ENCODE measurements at places on chromosomes 6 and 20. TPM values are rescaled to one million over a fixed set of nuclear protein-coding genes. Genes with fewer than 3 reads are reported as not detected.

Gene ZC2HC1B
- not detected for total RNA-seq

- H3K27ac ChIP-seq: no peak overlapping the region
- no peaks in the 10 kb centered on the region for H3K27me3 ChIP-seq
- peaks cover 25% of the 10 kb centered on the region for H3K4me1 ChIP-seq
- DNase-seq: no peak
- H3K36me3 ChIP-seq: no peaks in the 10 kb centered on the region
- H3K4me3 ChIP-seq: no peak overlapping the region
Measured at GRCh38 chr6:26214803-26215584, 127.8 kb downstream of the HFE start.

DNA sequence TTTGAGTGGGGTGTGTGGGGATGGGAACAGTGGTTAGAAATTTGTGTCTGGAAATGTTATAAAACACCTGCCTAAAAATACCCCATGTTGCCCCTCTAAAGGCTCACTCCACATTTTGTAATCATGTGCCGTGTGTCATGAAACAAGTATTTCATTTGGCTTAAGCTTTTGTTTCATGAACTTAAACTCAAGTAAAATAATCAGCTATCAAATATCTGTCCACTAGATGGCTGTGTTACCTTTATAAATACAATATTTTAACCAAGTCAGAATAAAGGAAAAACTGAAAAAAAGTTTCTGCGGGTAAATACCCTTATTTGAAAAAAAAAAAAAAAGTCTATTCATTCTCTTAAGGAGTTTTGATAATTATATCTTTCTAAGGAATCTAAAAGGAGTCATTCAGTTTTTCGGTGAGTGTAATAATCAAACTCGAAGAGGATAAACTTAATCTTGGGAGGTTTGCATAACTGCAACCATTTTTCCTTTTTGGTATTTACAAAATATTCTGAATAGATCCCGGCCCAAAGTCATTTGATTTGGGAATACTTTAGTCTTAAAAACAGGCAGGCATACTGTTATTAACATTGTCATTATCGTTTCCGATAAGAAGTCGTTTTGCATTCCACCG, 29.9 kb upstream of the MTRF1L start:
- H3K4me1 ChIP-seq: peaks cover 28% of the 10 kb centered on the region
- no peak overlapping the region for H3K27ac ChIP-seq
- H3K36me3 ChIP-seq: no peaks in the 10 kb centered on the region
- no peak overlapping the region for H3K4me3 ChIP-seq
- DNase-seq: no peak

DNA sequence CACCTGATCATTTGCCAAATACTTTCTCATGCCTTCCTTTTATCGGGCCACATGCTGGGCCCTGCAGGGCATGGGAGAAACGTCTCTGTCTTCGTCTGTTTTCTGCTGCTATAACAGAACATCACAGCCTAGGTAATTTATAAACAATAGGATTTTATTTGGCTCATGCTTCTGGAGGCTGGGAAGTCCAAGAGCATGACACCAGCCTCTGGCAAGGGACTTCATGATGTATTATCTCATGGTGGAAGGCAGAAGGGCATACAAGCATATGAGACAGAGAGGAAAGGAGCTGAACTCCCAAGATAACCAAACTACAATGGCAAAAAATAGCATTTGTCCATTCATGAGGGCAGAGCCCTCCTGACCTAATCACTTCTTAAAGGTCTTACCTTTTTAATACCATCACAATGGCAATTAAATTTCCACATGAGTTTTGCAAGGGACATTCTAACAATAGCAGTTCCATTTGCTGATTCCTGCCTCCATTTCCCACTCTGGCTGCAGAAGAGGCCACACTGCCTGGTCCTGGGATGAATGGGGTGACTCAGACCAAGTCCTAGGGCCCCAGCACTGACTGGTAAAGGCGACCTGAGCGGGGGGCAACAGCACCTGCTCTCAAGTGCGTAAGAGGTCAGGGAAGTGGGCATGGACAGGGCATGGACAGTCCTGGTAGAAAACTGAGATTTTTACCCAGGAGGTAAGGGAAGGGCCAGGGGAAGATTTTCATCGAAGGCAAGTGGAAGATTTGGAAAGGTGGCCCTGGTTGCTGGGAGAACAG, 5.1 kb upstream of the ZBP1 start:
- H3K4me1 ChIP-seq: peaks cover 9% of the 10 kb centered on the region
- no peak for DNase-seq
- no peak overlapping the region for H3K4me3 ChIP-seq
- H3K36me3 ChIP-seq: peaks cover 16% of the 10 kb centered on the region

Gene ELOVL4
- 9.0 TPM for total RNA-seq

- DNase-seq: peak; percentile 99
- H3K4me3 ChIP-seq: peak overlapping the region; percentile 58
- peaks cover 72% of the 10 kb centered on the region for H3K27me3 ChIP-seq
Measured at GRCh38 chr6:37648465-37649330, 49.0 kb downstream of the MDGA1 start.

- no peaks in the 10 kb centered on the region for H3K4me1 ChIP-seq
- DNase-seq: no peak
- peaks cover 12% of the 10 kb centered on the region for H3K36me3 ChIP-seq
Measured at GRCh38 chr6:54586251-54586650, 260.3 kb upstream of the FAM83B start.

DNA sequence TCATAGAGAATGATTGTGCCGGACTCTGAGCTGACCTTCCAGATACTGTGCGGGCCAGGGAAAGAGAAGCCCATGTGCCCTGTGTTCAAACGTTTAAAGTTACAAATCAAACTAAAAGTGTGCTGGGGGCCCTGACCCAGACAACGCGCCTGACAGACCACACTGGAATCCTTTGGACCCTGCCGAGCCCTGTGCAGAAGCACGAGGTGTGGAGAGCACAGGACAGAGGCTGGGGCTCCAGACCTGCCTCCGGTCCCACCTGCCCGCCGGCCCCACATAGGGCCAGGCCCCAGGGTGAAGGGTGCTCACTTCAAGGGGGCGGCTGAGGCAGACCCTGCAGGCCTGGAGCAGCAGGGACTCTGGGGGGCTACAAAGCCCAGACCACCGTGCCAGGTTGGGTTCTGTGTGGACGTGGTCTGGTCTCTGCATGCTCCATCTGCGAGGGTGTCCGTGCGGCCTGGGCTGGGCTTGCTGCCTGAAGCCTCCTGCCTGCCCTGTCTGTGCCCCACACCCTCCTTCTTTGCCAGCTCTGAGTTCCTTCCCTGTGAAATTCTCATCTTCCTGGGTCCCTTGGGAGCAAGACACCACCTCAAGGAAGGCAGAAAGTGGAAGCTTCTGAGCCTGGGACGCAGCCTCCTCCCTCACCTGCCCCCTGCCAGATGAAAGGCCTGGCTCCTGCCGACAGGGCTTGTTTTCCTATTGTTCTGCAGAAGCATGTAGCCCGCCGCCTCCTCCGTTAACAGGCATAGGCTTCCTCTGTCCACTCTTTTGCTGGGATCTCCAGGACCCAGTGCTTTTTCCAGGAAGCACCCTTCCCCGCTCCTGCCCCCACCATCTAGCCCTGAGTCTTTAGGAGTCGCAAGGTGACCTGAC, 186.2 kb downstream of the ERMARD start:
- H3K27me3 ChIP-seq: peaks cover 70% of the 10 kb centered on the region
- peaks cover 22% of the 10 kb centered on the region for H3K4me1 ChIP-seq
- no peak for DNase-seq
- H3K4me3 ChIP-seq: no peak overlapping the region
- no peaks in the 10 kb centered on the region for H3K36me3 ChIP-seq
- H3K27ac ChIP-seq: no peak overlapping the region

- H3K27ac ChIP-seq: no peak overlapping the region
- peaks cover 44% of the 10 kb centered on the region for H3K36me3 ChIP-seq
- no peak overlapping the region for H3K4me3 ChIP-seq
- DNase-seq: no peak
- no peaks in the 10 kb centered on the region for H3K27me3 ChIP-seq
Measured at GRCh38 chr6:36222924-36223323, 26.4 kb downstream of the BRPF3 start.

DNA sequence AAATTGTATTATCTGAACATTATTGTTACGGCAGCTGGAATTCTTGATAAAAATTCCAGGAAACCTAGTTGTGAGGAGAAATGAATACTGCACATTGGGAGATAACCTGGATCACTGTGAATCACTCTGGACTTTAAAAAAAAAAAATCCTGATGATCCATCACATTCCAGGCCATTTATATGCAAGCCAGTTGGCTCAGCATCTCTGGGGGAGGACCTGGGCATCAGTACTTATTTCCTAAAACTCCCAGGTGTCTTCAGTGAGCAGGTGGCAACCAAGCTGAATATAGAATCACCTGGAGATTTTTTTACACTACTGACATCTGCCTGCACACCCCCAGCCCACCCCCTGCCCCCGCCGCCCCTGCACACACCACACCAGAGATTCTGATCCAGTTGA, 39.1 kb upstream of the SIRT5 start:
- peaks cover 38% of the 10 kb centered on the region for H3K4me1 ChIP-seq
- H3K4me3 ChIP-seq: no peak overlapping the region
- no peak overlapping the region for H3K27ac ChIP-seq
- no peaks in the 10 kb centered on the region for H3K27me3 ChIP-seq
- DNase-seq: no peak
- no peaks in the 10 kb centered on the region for H3K36me3 ChIP-seq

Gene CD93
- total RNA-seq: 0.05 TPM

Data from WTC11 (cell line).